Right lobe of liver (tissue), 6 donors: ENCODE measurements at places on chromosomes 13 and 19.

GRCh38 chr13:100584896-100585295, 3.7 kb downstream of the GGACT start:
- no peaks in the 10 kb centered on the region for H3K36me3 ChIP-seq
- no peaks in the 10 kb centered on the region for H3K4me1 ChIP-seq
- DNase-seq = no peak
- H3K4me3 ChIP-seq = no peak overlapping the region

DNA sequence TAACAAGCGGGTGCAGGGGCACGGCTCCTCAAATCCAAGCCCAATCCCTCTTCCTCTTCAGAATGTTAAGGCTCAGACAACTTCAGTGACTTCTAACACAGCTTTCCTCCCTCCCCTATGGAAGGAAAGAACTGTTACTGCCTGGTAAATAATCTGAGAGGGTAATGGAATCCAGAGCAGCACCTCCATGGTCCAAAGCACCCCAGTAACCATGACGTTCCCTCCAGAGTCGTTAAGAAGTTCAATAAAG, 969 bp downstream of the AKT2 start:
- H3K27ac ChIP-seq = peak overlapping the region; percentile 91
- no peaks in the 10 kb centered on the region for H3K36me3 ChIP-seq
- no peak for DNase-seq
- H3K4me1 ChIP-seq = peaks cover 48% of the 10 kb centered on the region

GRCh38 chr19:40962460-40962961, 28.6 kb upstream of the CYP2B6 start:
- no peak overlapping the region for H3K27ac ChIP-seq
- H3K27me3 ChIP-seq = no peaks in the 10 kb centered on the region
- DNase-seq = no peak

- H3K4me1 ChIP-seq = no peaks in the 10 kb centered on the region
- no peaks in the 10 kb centered on the region for H3K27me3 ChIP-seq
- no peak for DNase-seq
- H3K27ac ChIP-seq = no peak overlapping the region
Observed at GRCh38 chr19:32526895-32527294, 54.1 kb upstream of the PDCD5 start.

- H3K4me1 ChIP-seq = peaks cover 32% of the 10 kb centered on the region
- no peak overlapping the region for H3K27ac ChIP-seq
- no peaks in the 10 kb centered on the region for H3K27me3 ChIP-seq
- peaks cover 14% of the 10 kb centered on the region for H3K36me3 ChIP-seq
- DNase-seq = no peak
- H3K4me3 ChIP-seq = no peak overlapping the region
Observed at GRCh38 chr19:19276386-19276785, 3.3 kb upstream of the TM6SF2 start.
